Fibroblast of skin of abdomen (primary cell): ENCODE measurements at places on chromosomes 4 and X.

DNA sequence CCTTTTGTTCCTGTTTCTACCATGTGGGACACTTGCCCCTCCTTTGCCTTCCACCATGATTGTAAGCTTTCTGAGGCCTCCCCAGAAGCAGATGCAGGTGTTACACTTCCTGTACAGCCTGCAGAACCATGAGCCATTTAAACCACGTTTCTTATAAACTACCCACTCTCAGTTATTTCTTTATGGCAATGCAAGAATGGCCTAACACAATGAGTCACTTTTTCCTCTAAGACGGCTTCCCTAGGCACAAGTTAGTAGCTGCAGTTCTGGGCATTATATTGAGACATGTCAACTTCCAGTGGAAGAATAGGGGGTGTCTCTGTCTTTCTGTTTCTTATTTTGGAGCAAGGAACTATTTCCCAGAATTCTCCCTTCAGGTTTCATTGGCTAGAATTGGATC lies 32.9 kb upstream of the DIPK2B start:
- no peak for DNase-seq

- DNase-seq: no peak
These were observed 7.4 kb downstream of the AFF1 start for GRCh38 chr4:86942185-86942666.

DNA sequence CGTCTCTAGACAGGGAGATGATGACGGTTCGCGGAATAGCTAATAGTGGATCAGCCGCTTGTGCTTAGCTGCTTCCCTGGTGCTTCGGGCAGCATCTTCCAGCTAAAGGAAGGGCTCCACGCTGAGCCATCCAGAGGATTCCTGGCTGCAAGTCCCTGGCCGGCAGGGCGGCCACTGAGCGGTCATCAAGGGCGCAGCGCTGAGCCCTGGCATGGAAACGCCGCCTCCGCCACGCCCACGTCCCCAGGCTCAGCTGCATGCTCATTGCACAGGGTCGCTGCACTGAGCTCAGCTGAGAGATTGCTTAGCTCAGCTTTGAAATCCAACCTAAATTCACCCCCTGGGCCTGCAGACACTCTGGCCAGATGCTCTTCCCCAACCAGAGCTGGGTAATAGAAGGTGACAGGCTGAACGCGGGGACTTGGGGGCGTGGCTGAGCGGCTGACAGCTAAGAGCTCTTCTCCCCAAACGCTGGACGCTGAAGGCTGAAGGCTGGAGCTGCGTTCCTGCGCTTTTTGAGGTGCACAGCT lies 118.2 kb upstream of the KIT start:
- DNase-seq: peak; percentile 22

GRCh38 chr4:16573739-16574138 lies 324.7 kb downstream of the LDB2 start:
- DNase-seq: peak; percentile 35

GRCh38 chrX:65587616-65588526 lies 53.3 kb upstream of the LAS1L start:
- peak; percentile 53 for DNase-seq
